GM13977 (cell line): ENCODE measurements at places on chromosomes 3 and 15.

GRCh38 chr3:170418422-170419398 is at the start of gene CLDN11:
TSS of gene CLDN11 (plus strand) at chr3:170418868. CDS start at chr3:170419067, 199 bp downstream.
- DNase-seq: peak; percentile 54

- no peak for DNase-seq
Measured at GRCh38 chr3:35817216-35817615, 177.9 kb downstream of the ARPP21 start.

DNA sequence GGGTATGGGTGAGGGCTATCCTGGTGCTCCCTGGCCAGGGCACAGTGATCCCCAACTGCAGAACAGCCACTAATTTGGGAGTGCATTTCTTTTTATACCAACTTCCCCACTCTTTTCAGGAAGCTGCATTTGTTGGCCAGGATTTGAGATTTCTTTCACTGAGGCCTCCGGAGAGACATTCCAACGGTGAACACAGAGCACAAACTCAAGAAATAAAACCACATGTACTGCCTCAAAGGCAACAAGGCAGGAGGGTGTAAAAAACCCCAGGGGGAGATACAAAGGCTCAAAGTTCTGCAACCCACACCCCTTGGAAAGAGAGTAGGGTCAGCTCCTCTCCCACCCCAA is 65.3 kb downstream of the CPN2 start:
- no peak for DNase-seq

DNA sequence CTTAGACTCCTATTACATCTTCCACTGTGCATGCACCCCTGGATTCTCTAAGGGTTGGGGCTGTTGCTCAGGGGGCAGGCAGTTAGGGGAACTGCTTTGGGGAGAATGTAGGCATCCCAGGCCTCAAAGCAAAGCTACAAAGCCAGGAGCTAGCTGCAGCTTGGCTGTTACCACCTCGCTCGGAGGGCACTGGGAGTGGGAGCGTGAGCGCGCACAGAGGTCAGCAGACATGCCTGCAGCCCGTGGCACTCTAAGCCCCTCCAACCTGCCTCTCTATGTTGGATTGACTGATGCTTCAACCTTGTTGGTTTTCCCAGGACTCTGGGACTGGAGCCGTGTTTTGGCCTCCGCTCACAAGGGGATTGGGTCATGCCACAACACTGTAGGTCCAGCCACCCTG is 69.8 kb downstream of the CPN2 start:
- DNase-seq: no peak

DNA sequence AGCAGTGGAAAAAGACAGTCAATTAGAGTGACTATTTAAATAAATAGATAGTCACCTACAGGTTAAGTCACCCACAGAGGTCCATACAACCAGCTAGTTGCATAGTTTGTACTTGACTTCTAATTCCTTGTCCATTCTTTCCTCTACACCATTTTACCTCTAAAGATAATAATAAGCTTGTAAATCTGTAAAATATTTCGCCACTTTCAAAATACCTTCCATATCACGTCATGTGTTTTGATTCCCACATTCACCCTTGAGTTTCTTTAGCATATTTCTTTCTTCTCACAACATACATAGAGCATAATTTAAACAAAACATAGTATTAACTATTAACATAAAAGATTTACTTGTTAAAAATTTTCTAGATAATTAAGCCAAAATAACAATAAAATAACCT is 689.6 kb downstream of the MECOM start:
- DNase-seq: no peak
